ENCODE measurements at places on chromosomes 5 and 9.

GRCh38 chr5:67561151-67561932 lies 364.7 kb upstream of the CD180 start:
- DNase-seq, result no peak

GRCh38 chr5:169974121-169974770 lies 6.0 kb downstream of the INSYN2B start:
- DNase-seq, result no peak

- DNase-seq, result no peak
Measured at GRCh38 chr9:20848490-20848889, 164.4 kb downstream of the FOCAD start.

- DNase-seq, result no peak
Measured at GRCh38 chr9:94511134-94511954, 43.5 kb upstream of the PCAT7 start.

GRCh38 chr5:174176511-174176910 lies 131.0 kb downstream of the NSG2 start:
- DNase-seq, result peak; percentile 18

Data from H9 (cell line).